Suprapubic skin (tissue), 4 donors: ENCODE measurements at places on chromosomes 2 and 18.

- no peak for DNase-seq
These were observed 9.8 kb downstream of the HNRNPLL start for GRCh38 chr2:38592951-38593350.

- no peak for DNase-seq
These were observed 57.5 kb upstream of the MFF start for GRCh38 chr2:227267410-227268115.

DNA sequence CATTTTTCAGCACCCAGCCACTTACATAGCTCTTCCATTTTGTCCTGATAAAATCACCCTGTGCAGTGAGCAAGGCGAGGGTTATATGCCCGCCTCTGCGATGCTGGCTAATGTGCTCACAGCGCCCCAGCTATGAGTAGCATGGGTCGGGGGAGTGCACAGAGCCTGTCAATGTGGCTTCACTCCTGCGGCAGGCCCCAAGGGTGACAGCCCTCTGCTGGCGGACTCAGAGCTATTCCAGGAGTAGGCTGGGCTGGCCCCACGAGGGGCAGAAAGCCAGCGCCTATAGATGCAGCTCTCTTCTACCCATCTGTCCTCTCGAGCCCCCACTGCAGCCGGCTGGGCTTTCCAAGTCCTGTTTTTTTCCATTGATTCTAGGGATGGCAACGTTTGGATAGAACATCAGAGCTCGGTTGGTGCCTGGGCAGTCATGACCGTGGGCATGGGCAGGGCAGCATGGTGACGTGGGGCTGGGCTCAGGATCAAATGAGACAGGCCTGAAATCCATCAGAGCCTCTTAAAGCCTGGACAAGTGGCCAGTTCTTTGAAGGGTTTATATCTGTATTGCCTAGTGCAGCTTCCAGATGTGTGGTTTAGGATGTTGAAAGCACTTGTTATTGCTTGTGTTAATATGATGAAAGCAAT lies 134.7 kb downstream of the MCFD2 start:
- no peak for DNase-seq

GRCh38 chr2:203808046-203808750 lies 59.4 kb upstream of the CTLA4 start:
- no peak for DNase-seq

DNA sequence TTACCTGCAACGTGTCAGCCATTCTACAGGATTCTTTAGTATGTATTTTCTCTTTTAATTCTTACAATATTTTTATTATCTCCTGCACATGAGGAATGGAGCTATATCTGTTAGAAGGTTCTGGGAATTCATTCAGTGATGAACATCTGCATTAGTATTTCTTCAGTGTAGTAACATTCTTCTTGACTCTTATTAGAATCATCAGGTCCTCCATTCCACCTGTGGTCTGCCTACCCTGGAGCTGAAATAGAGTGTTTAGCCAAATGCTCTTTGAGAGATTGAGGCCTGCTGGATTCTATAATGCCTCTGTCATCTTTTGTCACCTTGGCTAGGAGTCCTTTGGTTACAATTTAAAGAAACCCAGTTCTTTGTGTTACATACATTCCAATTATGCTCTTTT lies 54.4 kb downstream of the RHBDD1 start:
- DNase-seq: no peak

DNA sequence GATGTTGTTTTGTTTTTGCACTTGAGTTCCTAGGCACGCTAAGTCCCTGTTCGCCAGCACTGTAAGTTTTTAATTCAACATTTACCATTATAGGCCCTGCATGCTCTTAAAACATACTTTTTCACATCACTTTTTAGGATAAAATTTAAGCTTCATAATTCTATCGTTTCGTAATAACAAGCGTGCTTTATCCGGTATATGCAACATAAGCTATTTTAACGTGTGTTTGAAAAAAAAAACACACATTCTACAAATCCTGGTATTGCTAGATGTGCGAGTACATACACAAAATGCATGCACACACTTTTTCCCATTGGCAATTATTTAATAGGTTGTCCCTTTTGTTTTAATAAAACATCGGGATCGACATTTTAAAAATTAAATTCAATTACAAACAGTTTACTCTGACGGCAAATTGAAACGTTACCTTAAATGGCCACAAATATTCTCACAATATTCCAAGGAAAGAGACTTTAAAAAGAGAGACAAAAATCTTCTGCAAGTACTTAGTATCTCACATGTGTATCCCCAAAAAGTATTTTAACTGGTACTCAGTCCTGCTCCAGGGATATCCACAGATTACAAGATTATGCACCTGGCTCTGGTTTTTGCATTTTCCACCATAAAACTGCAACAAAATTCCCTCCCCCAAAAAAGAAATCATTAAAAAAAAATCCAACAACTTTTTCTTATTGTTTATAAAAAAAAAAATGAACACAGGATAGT lies 1.0 kb upstream of the TCF4 start:
- no peak for DNase-seq

DNA sequence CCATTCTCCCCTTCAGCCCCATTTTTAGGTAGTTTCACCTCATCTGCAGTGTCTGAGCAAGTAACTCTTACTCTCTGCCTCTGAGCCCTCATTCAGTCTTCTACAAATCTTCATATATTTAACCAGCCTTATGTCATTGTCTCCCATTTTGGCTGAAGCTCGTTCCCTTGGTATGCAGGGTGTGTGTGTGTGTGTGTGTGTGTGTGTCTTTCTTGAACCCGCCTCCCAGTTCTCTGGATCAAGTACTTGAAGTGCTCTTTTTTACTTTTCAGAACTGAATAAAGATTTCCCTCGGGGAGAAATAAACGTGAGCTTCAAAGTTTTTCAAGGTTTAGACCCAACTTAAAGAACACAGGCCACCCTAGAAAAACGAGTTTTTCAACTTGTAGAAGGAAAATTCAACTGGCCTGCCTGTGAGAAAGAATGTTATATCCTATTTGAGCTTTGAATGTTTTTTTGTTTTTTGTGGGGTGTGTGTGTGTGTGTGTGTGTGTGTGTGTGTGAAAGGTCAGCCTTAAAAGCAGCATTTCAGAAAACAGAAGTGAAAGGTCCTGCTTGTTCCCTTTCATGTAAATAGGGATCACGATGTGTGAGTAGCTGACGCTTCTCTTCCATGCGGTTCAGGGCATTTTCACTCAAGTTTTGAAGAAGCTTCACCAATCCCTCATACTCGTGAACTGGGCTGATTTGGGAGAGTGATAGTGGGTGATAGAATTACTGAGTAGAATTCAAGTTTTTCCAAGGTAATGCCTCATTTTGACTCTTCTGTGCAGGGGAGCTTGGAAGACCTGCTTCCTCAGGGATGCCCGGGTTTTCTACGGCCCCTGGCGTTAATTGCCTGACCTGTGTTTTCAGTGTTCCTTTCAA lies 50.6 kb upstream of the EML6 start:
- DNase-seq: no peak

DNA sequence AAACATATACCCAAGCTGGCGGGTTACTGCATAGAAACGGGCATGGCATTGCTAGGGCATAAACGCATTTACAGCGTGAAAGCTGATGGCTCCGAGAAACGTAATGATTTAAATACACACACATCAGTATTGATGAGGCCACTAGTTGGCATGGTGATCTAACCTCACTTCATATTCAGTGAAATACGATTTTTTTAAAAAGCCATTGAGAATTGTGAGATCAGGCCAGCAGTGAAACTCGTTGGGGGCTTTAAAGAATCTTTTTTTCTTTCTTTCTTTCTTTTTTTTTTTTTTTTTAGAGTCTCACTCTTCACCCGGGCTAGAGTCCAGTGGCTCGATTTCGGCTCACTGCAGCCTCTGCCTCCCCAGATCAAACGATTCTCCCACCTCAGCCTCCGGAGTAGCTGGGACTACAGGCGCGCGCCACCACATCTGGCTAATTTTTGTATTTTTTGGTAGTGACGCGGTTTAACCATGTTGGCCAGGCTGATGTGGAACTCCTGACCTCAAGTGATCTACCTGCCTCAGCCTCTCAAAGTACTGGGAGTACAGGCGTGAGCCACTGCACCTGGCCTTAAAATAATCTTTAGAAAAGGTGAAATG lies 2.4 kb upstream of the SMAD7 start:
- no peak for DNase-seq

DNA sequence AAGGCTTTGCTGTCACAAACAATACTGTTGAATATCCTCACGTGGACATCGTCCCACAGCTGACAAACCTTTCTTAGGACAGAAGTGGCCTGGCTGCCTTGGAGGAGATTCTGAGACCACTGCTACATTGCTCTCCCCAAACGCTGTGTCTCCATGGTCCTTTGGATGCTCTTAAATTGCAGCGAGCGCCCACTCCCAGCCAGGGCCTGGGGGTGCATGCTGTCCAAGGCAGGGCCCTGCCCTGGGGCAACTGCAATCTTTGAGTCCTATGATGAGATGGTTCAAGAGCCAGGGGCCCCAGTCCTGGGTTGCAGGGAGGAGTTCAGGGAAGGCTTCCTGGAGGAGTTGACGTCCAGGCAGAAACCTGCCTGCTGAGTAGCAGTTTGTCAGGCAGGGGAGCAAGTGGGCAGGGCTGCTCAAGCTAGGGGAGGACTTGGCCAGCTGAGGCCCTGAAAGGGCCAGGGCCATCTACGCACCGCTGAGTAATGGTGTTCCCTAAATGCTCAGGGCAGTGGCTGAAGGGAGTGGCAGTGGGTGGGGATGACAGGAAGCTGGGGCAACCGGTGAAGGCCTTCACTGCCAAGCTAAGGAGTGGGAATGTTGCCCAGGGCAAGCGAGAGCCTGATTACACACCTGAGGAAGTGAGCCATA lies 10.8 kb upstream of the SDC1 start:
- DNase-seq: peak; percentile 76

- DNase-seq: no peak
These were observed 60.4 kb upstream of the GAREM1 start for GRCh38 chr18:32530947-32531651.

- no peak for DNase-seq
These were observed 298.4 kb upstream of the ZNF521 start for GRCh38 chr18:25650201-25650941.

- no peak for DNase-seq
These were observed 422.1 kb downstream of the PARD3B start for GRCh38 chr2:204967199-204967960.
